ENCODE measurements at places on chromosomes 5 and 9.

GRCh38 chr5:172700365-172701290 lies 59.6 kb downstream of the NEURL1B start:
- DNase-seq = no peak

- no peak for DNase-seq
Observed at GRCh38 chr9:126722252-126722921, 82.5 kb upstream of the ZBTB43 start.

DNA sequence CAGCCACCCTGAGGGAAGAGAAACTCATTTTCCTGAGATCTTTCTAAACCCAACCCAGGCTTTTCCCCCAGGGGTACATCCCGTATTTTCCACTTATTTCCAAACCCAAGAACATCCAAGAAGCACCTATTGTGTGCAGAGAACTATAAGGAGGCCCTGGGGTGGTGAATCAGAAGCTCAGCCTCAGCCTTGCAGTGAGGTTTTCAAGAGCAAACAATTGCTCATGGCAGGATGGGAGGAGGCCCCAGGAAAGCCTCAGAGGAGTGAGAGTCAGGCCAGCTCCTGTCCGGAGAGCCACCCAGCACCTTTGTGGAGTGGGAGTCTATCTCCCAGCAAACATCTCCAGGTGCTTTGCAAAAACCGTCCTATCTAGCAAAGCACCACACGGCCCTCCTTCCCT lies 19.2 kb downstream of the NIPAL4 start:
- no peak for DNase-seq

- no peak for DNase-seq
Observed at GRCh38 chr9:134166374-134166773, 2.0 kb upstream of the RNU6ATAC start.

- no peak for DNase-seq
Observed at GRCh38 chr5:114176356-114176755, 185.5 kb upstream of the KCNN2 start.

DNA sequence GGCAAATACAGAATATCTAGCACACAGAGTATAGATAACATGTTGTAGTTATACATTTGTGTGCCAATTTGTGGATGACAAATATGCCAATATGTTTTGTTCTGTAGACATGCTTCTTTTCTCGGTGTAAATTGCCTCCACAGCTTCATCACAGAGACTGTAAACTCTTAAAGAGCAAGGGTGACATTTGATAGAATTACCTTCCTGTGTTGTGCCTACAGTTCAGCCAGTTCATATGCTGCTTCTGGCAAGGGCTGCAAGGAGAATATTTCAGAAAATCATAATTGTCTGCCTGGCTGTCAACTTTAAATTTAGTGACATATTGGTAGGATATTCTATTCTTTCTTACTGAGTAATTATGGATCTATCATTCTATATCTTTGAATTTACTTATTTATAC lies 155.1 kb downstream of the MAT2B start:
- DNase-seq = no peak

DNA sequence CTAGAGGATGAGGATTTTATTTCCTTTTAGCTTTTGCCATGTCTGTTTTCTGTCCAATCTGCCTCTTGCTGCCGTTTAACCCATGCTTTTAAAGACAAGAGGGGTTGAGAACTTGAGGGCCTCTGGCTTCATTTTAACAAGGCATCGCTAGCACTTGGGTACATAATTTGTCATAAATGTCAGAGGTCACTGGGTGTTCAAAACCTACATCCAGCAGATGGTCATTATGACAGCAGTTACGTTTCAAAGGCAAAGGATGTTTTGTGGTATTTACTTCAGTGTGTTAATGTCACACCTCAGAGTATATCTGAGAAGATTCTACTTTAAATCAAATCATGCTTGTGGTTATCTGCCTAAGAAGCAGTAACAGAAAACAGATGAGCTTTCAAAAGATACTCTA lies 918.3 kb downstream of the NR2F1-AS1 start:
- no peak for DNase-seq

GRCh38 chr9:68895741-68896478 lies 118.0 kb downstream of the PRKACG start:
- DNase-seq = no peak

GRCh38 chr5:94526706-94527105 lies 91.7 kb downstream of the KIAA0825 start:
- no peak for DNase-seq

- DNase-seq = no peak
Observed at GRCh38 chr9:99822806-99823591, 1.3 kb downstream of the NR4A3 start.

- peak; percentile 8 for DNase-seq
Observed at GRCh38 chr5:161544350-161544765, 2.2 kb downstream of the GABRB2 start.

DNA sequence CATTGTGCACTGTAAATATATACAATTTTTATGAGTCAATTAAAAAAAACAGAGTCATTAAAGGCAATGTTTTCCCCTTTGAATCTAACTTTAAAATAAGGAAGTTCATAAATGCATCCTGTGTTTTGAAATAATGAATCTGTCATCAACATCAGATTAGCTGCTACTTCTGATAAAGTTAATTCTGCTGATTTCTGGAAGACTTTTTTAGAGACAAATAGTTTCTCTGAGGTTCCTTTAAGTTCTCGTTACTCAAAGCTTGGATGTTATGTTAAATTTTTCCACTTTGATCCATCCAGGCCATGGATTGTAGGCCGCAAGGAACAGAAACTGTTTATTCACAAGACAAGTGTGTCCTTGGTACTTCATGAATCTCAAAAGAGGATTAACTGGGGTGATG lies 115.5 kb downstream of the CARTPT start:
- no peak for DNase-seq

DNA sequence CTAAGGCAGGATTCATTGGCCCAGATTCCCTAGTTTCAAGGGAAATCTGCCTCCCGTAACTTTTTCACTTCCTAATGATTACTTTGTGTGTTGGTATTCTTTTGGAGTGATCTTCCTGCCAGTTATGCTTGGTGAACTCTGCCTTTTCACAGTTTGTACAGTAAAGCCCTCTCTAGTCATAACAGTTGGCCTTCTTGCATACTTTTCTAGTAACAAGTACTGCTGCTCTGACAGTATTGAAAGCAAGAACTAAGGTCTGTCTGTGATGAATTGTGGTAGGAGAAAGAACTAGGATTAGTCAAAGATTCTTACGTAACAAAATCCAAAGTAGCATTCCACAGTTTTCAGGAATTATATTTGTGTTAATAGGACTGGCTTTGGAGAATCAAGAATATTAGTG lies 1457.2 kb upstream of the WWC1 start:
- peak; percentile 3 for DNase-seq

DNA sequence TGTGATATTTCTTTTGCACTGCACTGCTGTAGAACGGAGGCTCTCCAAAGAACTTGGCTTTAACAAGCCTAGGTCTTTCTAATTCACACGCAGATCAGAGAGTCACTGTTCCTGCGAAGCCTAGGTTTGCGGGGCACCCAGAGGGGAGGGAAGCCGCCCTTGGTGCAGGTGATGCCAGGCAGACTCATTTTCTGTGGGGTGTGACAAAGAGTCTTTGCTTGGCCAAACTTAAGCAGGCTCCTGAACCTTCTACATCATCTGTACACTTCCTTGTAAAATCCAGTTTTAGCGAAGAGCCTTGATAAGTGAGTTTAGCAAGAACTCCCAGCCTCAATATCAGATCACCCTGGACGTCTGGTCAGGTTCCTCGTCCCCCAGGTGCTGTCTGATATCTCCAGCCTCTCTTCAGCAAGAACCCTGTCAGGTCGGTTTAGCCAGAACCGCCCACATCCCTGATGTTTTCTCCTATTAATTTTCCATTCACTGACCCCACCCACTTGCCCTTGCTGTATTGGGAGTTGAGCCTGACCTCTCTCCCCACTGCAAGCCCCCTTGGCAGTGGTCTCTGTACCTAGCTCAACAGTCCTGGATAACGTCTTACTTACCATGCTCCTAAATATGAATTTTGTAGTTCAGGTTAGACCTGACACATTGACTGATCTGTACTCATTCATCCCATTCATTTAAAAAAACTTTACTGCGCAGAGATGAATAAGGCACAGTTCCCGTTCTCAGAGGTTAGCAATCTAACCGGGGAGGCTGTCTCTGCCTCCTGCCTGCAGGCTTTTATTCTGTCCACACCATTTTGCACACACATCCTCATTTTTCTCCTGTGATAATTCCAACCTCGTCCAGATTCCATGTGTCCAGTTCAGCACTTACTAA lies 880 bp upstream of the UBAC1 start:
- DNase-seq = no peak

- DNase-seq = no peak
Observed at GRCh38 chr5:131749138-131749537, 47.7 kb downstream of the FNIP1 start.

DNA sequence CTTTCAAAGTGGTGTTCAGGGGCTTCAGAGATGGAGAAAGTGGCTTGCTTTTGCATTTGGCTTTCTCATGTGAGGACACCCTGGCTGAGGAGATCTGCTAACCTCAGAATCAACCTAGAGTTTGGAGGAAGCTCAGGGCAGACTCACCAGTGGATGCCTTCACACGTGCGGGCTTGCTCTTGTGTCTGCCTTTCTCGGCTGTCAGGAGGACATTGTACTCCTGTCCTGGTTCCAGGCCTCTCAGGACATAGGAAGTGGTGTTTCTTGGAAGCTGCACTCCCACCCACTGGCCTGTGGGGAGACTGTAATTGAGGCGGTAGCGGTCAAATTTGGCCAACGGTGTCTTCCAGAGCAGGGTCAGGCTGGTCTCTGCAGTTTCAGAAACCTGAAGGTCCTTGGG lies 44.5 kb downstream of the TNC start:
- no peak for DNase-seq

- DNase-seq = no peak
Observed at GRCh38 chr9:35108461-35108860, 5.5 kb upstream of the STOML2 start.

DNA sequence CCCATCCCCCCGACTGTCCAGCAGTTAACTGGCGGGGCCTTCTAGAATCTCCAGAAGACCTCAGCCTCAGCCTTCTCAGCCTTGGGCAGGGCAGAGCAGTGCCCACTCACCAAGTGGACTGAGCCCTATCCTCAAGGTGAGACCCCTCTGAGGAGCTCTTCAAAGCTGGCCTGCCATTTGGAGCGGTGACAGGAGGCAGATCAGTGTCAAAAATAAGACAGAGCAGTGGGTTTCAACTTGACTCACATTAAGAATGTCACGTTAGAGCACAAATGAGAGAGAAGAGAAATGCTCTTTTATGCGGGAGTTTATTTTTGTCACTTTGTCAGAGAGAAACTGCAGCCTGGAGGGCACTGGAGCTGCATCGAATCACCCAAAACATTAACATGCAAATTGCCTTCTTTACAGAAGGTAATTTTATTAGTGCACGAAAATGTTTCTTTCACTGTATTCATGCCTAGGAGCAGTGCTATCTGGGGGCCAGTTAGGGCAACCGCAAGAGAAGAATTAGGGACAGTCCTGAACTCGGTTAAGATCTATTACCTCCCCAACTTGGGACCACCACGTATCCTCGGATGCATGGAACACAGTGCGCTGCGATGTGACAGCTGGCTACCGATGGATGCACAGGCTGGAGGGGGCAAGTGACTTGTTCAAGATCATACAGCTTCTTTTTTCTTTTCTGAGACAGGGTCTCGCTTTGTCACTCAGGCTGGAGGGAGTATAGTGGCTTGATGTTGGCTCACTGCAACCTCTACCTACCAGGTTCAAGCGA lies 188.5 kb downstream of the DAB2IP start:
- DNase-seq = no peak

DNA sequence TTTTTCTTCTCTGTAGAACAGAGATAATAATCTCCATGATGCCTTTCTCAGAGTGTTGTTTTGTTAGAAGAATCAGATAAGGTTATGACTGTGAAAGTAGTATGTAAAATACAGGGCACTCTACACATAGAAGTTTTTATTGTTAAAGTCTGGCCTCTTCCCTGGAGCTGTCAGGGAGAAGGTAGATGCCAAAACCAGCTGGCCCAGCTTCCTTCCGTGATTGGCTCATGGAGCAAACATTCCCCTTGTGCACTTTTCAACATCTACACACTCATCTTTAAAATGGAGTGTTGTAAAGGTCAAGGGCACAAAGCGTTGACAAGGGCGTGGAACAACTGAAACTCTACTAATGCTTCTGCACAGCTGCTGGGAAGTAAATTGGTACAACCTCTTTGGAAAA lies 7.4 kb upstream of the RNF183 start:
- DNase-seq = no peak

GRCh38 chr5:31866166-31866565 lies 227.2 kb downstream of the PDZD2 start:
- no peak for DNase-seq

DNA sequence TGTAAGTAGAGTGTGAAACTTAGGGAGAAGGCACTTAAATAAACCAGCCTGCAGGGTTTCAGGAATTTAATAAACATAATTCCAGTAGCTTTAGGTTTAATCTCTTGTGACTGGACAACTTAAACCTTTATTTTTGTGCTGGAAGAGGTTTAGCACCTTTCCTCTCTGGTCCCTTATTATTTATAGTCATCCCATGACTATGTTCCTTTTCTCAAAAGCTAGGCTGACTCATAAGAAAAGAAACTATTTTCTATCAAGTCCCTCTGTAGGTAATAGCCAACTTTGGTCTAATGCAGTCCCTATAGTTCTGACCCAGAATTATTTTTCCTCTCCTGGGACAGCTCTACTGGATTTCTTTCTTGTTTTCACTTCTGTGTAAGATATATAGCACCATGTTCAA lies 588.9 kb downstream of the NR2F1-AS1 start:
- DNase-seq = no peak

- DNase-seq = no peak
Observed at GRCh38 chr9:4020038-4020754, 279.7 kb downstream of the GLIS3 start.

DNA sequence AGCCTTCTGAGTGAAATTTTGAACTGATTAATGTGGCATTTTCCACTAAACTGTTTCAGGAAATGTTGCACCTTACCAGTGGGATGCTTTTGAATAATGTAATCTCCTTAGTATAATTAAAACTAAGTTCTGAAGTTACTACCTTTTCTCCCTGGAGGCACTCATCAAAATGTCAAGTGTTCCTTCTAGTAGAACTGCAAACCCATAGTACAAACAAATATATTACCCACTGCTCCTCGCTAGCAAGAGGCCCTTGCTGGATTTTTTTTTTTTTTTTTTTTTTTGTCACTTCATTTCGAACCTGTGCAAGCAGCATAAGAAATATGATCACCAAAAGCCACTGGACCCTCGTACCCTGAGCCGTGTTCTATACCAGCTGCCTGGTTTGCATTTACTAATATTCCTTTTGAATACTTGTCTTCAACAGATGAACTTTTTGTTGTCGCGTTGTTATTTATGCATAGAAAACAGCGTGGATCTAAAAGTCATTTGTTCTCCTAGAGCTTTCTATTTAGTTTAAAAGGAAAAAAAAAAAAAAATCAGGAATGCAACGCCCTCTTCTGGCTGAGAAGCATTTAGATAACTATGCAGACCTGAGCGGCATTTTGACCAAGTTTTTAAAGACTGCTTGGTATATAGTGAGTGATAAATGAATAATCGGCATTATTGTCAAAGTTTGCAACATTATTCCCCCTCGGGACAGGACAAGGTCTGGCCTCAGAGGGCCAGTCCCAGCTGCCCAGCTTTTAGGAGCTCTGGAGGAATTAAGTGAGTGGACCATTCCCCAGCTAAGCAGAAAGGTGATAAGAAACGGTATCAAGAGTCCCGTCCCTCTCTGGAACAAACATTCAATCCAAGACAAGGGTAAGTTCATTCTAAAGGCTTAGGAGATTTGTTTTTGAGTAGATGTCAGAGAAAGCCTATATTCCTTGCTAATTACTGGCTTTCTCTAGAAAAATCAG lies 162.5 kb upstream of the KIF2A start:
- DNase-seq = no peak
